Stimulated activated CD8-positive, alpha-beta memory T cell treated with anti-CD3 and anti-CD28 coated beads, Interleukin-15, amount 100 ng/mL, for 1 hour (primary cell): ENCODE measurements at places on chromosomes 2 and 18.

DNA sequence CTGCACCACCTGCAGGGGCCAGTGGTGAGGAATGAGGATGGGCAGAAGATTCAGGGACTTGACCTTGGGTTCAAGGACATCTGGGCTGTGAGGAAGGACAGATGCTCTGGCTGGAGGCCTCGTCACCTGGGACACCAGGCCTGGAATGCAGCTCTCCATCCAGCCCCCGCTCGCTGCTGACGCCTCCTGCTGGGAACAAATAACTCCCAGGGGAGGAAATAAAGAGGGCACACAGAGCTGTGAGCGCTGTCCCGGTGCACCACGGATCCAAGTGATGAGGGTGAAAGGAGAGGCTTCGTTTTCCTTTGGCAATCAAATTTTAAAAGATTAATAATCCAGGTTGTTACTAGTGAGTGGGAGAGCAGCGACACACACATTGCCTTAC lies 368.0 kb upstream of the MYT1L start:
- no peak for DNase-seq

GRCh38 chr2:89849731-89850130 lies 1158.3 kb downstream of the RPIA start:
- no peak for DNase-seq

GRCh38 chr2:177553176-177553884 lies 160.8 kb downstream of the AGPS start:
- no peak for DNase-seq

DNA sequence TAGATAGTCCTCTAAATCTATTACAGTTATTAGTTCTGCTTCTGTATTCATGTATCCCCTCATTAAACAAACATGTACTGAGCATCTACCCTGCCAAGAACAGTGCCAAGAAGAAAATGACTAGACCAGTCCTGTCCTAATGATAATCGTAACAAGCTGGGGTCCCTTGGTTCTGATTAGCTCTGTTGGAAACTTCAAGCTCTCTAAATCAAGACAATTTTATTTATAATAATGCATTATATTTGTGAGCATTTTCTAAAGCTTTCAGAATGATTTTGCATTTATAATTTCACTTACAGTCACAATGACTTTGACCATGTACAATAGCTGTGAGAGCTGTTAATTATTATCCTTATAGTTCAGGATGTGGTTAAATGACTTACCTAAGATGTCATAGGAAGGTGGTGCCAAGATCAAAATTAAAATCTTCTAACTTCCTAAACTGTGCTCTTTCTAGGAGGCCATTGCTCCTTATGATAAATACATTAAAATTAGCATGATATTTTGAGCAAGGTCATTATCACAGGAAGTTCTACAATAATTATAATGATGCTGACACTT lies 336.5 kb upstream of the SLC39A10 start:
- no peak for DNase-seq

DNA sequence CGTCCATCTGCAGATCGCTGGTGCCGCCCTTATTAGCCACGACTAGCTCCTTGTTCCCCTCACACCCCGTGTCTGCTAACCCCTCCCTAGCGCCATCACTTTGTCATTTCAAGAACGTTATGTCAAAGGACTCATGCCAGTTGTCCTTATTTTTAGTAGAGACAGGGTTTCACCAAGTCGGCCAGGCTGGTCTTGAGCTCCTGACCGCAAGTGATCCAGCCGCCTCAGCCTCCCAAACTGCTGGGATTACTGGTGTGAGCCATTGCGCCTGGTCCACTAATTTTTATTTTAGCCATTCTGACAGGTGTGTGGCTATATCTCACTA lies 138.9 kb upstream of the HDAC4 start:
- DNase-seq, result no peak

DNA sequence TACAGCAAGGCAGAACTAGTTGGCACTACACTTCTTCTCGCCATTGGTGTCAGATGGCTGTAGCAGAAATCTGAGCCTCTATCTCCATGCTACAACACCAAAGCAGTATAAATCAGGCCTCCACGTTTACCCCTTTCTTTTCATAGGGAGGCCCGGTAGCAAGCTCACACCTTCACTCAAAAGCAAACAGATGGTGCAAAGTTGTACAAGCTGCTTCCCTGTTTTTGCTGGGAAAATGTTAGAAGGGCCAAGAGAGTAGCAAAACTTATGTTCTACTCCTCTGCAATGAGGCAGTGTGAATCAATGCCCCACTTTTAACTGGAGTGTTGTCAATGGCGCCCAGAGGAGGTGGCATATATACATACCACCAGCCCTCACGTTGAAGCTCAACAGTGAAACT lies 369.6 kb upstream of the NRXN1 start:
- DNase-seq, result no peak

- no peak for DNase-seq
Measured at GRCh38 chr2:72999729-73000725, 71.5 kb downstream of the SFXN5 start.

DNA sequence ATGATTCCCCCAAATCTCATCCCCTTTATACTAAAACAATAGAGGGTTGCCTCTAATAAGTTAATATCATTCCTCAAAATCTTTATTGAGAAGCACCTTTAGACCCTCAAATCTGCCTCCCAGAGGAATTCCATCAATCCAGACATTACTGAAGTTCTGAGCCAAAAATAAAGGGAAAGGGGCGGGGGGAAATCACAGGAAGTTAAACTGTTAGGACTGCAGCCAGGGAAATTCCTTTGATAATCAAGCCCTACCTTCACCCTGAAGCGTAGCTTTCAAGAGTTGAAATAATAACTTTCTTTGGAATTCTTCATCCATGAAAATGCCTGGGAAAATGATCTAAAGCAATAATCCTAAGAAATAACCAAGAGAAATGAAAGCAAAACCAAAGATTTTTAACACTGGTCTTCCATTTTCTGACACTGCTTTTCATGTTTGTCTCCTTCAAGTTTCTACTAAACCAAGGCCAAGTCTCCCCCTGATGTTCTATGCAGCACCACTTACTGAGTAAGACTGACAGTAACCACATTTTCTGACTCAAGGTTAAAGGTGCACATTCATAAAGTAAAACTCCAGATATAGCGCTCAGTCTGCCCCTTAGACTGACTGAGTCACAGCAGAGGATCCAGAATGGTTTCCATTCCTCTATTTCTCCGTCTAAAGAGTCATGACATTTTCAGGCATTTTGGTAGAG lies 78.2 kb downstream of the TCF4 start:
- DNase-seq, result no peak

- no peak for DNase-seq
Measured at GRCh38 chr2:134407154-134407890, 153.4 kb downstream of the MGAT5 start.

GRCh38 chr18:69655816-69656215 lies 255.1 kb downstream of the DOK6 start:
- no peak for DNase-seq

GRCh38 chr2:152930501-152930900 lies 212.1 kb downstream of the ARL6IP6 start:
- DNase-seq, result no peak

DNA sequence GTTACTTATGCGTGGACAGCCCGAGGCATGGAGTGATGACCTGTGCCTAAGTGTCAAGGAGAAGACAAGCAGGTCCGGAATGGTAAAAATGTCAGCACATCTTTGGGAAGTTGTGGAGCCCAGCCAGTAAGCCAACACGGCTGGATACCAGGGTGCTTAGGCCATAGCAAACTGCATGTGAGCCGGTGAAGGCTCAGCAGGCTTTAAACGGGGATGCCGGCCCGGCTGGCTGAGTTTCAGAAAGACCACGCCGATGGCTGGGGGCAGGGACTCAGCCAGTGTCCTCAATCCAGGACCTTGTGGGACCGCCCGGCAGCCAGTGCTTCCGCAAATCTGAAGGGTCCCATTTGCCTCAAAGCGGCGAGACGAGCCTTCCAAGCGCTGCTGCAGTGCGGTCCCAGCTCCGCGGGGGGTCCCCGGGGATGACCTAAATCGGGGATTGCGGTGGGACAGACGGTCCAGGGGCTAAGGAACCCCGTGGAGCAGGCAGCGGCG lies 946 bp upstream of the AGAP1 start:
- no peak for DNase-seq

DNA sequence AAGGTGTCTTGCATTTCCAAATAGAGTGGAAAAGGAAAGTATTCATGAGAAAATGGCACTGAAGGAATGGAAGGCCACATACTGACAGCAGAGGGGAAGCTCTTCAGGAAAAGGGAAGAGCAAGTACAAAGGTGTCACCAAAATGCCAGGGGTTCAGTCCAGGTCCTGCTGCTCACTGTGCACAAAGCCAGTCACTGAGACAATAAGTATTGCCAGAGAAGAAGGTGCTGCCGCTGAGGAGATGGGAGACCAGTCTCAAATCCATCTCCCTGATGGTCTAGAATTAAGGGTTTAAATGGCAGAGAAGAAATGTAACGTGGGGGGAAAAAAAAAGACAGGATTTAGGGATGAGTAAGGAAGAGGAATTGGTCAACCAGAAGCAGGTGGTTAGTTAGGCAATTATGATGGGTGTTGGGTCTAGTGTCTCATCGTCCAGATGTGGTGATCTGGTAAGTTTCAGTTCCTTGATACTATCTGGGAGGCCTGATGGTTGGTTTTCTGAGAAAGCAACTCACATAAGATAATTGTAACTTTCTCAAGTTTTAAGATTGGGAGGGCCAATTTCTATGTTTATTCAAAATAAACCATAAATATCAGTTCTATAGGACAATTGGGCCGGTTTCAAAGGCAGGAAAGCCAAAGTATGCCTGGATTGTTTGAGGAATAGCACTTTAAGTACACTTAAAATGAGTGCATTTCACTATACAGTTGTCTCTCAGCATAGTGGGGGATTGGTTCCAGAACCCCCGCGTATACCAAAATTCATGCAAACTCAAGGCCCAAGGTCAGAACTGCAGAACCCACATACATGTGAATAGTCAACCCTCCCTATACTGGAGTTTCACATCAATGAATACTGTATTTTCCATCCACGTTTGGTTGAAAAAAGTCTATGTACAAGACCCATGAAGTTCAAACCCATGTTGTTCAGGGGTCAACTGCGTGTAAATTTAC lies 109.1 kb upstream of the DNAJC10 start:
- DNase-seq, result no peak

DNA sequence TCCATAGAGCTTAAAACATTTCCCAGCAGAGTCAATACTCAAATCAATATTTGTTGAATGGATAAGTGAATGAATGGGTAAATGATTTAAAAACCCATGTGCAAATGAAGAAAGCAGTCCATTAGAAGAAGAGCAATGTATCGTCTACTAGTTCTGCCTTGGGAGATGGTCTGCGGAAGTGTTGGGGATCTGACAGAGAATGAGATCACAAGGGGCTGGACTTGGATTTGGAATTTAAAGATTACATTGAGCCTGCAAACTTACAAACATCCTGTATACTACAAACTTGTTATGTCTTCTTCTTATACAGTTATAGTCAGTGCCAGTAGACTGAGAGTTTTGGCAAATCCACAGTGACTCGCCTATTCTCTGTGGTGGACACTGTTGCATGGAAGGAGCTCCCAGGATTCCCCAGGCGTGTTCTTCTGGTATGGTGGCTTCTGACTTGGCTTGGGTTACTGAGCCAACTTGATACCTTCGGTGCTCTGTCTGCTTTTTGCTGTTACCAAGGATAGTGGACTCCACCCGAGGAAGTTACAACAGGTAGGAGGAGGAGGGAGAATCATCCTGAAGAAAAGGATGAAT lies 163.3 kb upstream of the SERPINE2 start:
- no peak for DNase-seq

GRCh38 chr2:156083763-156084493 lies 248.6 kb downstream of the NR4A2 start:
- DNase-seq, result no peak

GRCh38 chr2:182117196-182117595 lies 131.5 kb downstream of the PPP1R1C start:
- no peak for DNase-seq

DNA sequence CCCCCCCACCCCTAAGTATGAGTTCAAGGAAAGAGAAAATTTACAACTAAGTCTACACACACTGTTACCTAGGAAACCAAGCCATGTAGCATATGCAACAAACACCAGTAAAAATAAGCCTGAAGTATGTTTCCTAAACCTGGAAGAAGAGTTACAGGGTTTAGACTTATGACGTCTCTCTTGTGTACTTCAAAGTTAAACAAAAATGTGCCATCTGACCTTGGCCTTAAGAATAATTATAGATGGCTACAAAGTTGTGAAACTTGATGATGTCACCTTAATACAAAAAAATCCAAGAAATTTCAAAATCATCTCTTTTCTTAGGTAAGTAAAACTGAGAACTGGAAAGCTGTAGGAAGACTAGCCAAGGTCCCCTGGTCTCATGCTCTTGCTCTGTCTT lies 297.6 kb upstream of the NRXN1 start:
- DNase-seq, result no peak

GRCh38 chr2:123540291-123540690 lies 484.8 kb upstream of the CNTNAP5 start:
- DNase-seq, result no peak

- DNase-seq, result no peak
Measured at GRCh38 chr2:165197346-165197745, 6.5 kb downstream of the SCN3A start.

DNA sequence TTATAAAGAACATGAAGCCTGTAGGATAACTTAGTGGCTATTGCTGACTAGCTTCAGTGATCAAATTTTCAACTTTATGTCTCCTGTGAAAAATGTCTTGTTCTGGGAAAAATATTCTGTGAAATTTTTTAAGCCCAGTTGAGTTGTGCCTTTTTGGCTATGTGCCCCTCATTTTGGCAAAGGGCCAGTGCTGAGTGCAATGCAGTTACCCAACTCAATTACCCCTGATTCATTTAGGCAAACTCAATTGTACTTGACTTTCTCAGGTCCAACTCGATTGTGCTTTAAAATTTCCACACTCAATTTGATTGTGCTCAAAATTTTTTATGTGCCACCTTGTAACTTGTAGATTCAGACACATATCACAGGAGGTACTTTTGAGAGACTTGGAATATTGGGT lies 548.8 kb upstream of the NRP2 start:
- no peak for DNase-seq

GRCh38 chr2:108048752-108049151 lies 62.4 kb downstream of the SLC5A7 start:
- no peak for DNase-seq

GRCh38 chr2:8249769-8250168 lies 432.1 kb upstream of the ID2 start:
- DNase-seq, result no peak

- no peak for DNase-seq
Measured at GRCh38 chr18:32175265-32175664, 14.6 kb upstream of the MEP1B start.
